ENCODE measurements at places on chromosomes 12 and 14.

- no peak for DNase-seq
These were observed 115.1 kb upstream of the PCED1B start for GRCh38 chr12:46963977-46964971.

- DNase-seq, result no peak
These were observed 15.9 kb upstream of the DHRS2 start for GRCh38 chr14:23620177-23620702.

DNA sequence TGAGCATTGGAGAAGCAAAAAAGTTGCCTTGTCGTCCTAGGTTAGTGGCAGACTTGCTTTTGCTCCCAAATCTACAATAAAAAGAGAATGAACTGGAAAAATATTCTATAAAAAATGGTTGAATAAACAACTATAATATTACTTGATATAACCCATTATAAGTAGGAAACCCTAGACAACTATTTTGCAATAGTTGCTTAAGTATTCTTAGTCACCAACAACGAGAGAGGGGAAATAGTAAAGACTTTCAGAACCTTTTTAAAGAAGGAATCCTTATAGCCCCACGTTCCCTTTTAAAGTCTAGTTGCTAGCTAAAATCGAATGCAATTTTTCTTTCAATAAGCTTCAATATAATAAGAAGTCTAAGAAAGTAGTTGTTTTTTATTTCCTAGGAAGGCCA is 17.5 kb downstream of the AQP6 start:
- peak; percentile 82 for DNase-seq

GRCh38 chr12:110582276-110583136 is 612 bp downstream of the PPTC7 start:
- DNase-seq, result peak; percentile 81

- DNase-seq, result no peak
These were observed 48.5 kb downstream of the TTC8 start for GRCh38 chr14:88872976-88873375.

GRCh38 chr14:81766321-81766915 is 232.8 kb upstream of the SEL1L start:
- DNase-seq, result peak; percentile 46

DNA sequence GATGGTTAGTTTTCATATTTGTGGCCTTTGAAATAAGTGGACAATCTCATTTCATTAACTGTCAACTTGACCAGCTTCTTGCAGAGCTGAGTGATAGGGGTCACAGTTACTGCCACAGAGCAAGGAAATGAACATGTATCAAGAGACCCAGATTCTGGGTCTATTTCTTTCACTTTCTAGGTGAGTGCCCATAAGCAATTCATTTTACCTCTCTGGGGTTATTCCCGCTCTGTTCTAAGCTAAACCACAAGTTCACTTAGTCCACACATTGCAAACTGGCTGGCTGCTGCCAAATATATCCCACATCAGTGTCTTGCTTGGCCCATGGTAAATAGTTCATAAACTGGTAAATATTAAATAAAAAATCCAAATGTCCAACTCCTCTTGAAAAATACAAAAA is 29.9 kb downstream of the GPHB5 start:
- no peak for DNase-seq

DNA sequence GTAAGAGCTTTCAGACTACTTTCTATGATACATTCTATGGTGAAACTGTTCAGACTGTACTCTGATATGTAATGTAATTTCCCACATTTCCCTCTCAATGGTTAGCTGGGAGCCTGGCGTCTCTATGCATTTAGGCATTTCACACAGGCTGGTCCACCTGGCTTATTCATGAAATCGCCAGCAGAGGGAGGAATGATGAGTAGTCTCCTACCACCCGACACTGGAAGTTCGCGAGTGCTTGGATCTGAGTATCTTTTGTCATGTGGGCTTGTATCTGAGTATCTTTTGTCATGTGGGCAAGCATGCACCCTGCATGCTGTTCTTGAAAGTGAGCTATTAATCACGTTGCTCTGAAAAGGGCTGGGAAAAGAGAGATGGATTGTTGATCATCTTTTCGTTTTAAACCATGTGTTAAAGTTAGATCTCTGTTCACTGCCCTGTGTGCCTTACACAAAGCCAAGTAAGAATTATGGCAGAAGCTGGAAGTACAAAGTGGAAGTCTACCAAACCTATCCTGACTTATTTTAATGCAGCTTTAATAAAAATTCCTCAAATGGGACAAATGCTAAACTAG is 235.0 kb downstream of the ATP23 start:
- no peak for DNase-seq

DNA sequence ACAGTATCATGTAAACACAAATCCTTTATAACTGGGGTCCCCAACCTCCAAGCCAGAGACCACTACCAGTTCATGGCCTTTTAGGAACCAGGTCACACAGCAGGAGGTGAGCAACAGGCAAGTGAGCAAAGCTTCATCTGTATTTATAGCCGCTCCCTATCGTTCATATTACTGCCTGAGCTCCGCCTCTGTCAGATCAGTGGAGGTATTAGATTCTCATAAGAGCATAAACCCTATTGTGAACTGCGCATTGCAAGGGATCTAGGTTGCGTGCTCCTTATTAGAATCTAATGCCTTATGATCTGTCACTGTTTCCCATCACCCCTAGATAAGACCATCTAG is 49.9 kb downstream of the LRP6 start:
- no peak for DNase-seq

DNA sequence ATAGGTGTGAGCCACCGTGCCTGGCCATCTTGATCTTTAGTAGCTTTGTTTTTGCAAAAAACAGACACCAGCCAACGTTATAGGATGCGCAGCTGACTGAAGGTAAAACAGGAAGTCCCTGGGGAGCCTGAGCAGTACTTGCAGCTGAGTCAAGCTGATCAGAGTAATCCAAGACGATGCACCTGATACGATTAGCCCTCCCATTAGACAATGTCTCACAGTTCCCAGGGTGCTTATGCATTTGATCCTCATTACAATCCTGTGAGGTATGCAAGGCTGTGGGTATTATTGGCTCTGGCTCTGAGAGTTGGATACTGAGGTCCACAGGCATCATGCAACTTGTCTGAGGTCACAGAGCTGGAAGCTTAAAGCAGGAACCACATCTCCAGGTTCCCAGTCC is 8.1 kb downstream of the KRT18 start:
- no peak for DNase-seq

- DNase-seq, result no peak
These were observed 298.4 kb downstream of the SYT1 start for GRCh38 chr12:79162948-79163347.

DNA sequence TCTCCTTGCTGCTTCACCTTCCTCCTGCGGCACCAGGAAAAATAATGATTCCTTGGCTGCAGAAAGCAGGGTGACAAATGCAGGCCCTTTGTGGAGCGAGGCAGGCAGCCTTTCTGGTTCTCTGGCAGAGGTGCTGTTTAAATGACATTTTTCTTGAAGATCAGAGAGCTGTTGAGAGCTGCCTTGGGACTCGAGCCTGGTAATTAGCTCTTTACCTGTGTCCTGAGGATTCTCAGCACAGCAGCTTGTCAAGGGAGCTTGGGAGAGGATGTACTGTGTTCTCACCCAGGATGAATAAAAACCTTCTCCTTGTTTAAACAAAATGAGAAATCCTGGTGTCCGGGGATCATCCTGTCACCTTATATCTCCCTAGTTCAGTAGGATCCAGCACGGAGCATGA is 204.0 kb downstream of the AACS start:
- no peak for DNase-seq

DNA sequence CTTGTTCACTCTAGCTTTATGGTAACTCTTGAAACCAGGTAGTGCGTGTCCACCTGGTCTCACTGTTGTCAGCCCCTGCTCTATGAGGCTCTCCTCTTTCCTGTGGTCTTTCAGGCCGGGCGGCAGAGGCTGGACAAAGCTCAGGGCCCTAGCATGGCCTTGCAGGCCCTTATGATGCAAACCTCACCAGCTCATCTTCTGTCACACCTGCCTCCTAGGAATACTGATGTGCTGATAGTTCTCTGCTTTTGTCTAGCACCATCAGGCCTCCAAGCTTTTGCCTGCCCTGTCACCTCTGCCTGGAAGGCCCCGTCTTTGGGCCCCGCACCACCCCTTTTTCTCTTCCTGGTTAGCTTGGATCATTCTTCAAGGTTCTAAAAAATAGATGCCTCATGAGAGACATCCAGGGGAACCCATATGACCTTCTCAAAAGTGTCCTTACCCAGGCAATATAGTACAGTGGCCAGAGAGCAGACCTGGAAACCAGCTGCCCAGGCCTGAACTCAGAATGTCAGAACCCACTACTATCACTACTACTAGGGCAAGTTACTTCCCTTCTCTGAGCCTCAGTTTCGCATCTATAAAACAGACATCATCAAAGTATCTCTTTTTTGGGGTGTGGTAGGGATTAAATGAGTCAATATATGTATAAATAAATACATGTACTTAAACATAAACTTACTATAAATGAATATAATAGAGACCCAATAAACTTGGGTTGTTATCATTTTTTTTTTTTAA is 91.7 kb downstream of the ZFP36L1 start:
- DNase-seq, result no peak

DNA sequence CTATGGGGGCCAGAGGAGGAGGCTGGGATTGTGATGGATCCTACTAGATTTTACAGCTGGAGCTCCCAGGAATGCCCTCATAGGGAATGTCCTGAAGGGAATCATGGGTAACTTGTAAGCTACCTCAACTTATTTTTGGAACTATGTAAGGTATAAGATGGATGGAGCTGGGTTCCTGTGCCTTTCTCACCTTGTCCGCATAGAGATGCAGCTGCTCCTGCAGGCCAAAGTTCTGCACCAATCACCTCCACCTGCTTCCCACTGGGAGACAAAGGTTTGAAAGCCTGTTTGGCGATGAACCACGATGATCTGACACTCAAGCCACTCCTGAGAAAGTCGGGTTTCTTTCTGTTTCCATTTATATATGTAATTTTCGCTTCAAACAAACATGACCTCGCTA is 648 bp upstream of the AKAP5 start:
- DNase-seq, result no peak

GRCh38 chr14:39102265-39102968 is 618 bp downstream of the SEC23A start:
- no peak for DNase-seq

GRCh38 chr14:20427231-20428009 is 8.5 kb downstream of the KLHL33 start:
- peak; percentile 90 for DNase-seq

DNA sequence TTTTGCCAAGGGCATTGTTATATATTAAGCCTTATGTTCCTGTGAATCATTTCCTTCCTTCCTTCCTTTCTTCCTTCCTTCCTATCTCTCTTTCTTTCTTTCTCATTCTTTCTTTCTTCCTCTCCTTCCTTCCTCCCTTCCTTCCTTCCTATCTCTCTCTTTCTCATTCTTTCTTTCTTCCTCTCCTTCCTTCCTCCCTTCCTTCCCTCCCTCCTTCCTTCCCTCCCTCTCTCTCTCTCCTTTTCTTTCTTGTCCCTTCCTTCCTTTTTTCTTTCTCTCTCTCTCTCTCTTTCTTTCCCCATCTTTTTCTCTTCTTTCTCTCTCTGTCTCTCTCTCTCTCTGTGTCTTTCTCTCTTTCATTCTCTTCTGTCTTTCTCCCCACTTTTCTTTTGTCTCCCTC is 226.6 kb downstream of the ETNK1 start:
- no peak for DNase-seq

DNA sequence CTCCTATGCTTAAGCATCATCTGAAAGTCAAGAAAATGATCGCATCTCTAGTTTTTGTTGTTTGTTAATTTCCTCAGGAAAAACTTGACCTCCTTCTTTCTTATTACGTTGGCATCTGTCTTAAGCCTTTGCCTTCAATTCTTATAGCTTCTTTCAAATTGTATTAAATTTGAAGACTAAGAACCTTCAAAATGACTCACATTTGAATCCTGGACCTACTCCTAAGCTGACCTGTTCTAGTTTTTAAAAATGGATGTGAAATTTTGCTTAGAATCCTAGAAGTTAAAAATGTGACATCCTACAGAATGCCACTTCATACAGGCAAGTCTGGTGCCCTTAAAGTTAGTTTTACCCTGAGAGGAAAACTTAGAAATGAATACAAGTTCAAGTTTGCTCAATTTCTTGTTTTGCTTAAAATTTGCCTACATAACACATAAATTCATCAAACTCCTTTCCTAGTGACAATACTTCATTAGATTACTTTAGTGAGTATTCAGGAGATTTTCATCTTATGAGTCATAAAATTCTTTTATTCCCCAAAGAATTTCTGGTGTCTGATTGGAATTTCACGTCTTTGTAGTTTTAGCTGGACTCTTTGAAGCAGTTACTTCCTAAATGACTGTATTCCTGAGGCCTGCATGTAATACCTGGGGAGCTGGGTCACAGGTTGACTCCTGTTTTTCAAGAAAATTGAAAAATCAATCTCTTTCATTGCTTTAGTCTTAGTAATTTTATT is 152.3 kb downstream of the MSRB3 start:
- DNase-seq, result no peak
